DMS153 (cell line): ENCODE measurements at places on chromosomes 6 and 20.

- no peak for DNase-seq
Observed at GRCh38 chr6:133230052-133230451, 11.1 kb upstream of the EYA4 start.

GRCh38 chr20:568673-569415, 25.3 kb upstream of the CSNK2A1 start:
- DNase-seq = no peak

DNA sequence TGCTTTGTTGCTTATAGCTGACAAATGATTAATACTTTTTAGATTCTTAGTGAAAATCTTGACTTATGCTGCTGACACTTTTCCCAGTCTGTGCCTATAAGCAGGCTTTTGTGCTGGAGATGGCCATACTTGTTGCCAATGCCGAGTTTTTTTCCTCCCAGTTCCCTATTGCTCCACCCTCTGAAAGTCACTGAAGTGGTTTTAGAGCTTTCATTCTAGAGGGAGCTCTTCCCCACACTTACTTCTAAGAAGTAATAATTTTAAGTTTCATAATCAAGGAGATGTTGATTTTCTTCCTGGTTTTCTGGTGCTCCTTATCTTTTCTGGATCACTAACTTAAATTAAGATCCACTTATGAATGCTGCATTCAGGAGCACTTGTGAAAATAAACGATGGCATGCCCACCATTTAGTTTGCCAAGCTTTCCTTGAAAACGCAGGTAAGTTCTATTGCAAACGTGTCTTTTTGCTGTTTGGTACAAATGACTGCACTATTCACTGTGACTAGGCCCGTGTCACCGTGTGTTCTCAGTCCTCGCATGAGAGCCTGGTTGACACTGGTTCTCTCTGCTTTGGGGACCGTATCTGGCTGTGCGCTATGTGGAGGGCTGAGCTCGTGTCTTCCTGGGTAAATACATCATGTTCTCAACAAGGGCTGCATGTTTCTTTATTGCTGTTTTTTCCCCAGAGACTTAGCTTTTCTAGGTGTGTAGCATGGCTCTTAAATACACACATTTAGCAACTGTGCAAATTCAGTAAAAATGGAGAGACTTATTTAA, 50.2 kb downstream of the GFRA4 start:
- DNase-seq = no peak

DNA sequence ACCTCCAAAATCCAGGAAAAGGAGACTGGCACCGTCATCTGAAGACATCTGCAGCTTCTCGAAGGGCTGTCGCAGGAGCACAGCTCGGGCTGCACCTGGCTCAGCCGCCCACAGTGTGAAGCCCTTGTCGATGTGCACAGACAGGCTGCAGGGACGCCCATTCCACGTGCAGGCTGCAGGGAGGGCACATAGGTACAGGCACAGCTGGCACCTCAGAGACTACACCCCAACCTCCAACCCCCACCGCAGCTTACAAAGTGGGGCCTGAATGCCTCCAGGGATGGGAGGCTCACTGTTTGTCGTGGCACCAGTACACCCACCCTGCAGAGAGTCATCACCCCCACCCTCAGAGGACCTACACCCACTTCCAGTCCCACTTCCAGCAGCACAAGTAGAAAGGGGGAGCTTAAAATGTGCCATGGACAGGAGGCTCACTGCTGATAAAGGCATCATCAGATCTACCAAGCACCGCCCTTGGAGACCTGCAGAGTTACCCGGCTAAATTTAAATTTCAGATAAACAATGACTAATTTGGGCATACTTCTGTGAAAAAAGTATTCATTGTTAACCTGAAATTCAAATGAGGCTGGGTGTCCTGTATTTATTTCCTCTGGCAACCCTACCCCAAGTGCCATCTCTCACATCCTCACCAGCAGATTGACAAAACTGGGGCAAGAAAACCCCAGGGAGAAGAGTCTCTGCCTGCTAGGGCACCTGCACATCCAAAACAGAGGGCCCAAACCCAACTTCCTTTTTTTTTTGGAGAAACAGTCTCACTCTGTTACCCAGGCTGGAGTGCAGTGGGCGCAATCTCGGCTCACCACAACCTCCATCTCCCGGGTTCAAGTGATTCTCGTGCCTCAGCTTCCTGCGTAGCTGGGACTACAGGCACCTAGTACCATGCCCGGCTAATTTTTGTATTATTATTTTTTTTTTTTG, 7.7 kb upstream of the CDK5RAP1 start:
- no peak for DNase-seq

GRCh38 chr20:25207149-25207959, 11.8 kb downstream of the ENTPD6 start:
- DNase-seq = no peak

GRCh38 chr6:25446830-25447569, 167.8 kb downstream of the CARMIL1 start:
- DNase-seq = no peak

DNA sequence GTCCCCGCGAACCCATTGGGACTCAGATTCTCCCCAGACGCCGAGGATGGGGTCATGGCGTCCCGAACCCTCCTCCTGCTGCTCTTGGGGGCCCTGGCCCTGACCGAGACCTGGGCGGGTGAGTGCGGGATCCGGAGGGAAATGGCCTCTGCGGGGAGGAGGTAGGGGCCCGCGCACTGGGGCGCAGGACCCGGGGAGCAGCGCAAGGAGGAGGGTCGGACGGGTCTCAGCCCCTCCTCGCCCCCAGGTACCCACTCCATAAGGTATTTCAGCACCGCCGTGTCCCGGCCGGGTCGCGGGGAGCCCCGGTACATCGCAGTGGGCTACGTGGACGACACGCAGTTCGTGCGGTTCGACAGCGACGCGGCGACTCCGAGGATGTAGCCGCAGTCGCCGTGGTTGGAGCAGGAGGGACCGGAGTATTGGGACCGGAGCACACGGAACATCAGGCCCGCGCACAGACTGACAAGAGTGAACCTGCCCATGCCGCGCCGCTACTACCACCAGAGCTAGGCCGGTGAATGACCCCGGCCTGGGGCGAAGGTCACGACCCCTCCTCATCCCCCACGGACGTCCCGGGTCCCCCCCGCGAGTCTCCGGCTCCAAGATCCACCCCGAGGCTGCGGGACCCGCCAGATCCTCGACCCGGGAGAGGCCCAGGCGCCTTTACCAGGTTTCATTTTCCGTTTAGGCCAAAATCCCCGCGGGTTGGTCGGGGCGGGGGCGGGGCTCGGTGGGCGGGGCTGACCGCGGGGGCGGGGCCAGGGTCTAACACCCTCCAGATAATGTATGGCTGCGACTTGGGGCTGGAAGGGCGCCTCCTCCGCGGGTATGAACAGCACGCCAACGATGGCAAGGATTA, 15.7 kb upstream of the HLA-A start:
- DNase-seq = peak; percentile 59

DNA sequence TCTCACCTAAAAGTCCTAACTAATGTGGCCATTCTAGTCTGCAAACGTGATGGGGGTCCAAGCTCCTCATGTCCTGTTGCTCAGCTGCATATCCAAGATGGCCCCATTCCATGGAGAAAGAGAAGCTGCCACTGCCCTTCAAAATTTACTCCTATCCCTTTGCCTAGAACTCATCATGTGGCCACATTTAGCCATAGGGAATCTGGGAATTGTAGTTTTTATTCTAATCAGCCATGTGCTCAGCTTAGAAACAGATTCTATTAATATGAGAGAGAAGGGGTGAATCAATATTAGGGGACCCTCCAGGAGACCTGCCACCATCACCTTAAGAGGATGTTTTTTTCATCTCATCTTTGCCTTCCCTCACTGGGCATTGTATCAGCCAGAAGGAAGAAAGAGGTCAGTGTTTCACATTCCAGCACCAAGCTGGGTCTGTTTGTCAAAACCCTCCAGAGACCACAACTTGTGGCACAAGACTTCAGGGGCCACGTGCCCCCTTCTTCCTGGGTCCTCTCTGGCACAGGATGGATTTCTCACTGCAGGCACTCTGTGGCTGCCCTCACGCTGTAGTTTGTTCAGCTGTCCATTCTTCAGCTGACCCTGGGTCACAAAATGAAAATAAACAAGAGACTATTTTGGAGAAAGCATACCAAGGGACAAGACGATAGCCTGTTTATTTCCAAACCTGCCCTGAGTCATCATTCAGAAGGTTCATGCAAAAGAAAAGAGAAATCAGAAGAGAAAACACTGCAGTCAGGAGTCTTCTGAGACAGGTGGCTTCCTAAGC, 172.0 kb downstream of the EYA2 start:
- DNase-seq = no peak

DNA sequence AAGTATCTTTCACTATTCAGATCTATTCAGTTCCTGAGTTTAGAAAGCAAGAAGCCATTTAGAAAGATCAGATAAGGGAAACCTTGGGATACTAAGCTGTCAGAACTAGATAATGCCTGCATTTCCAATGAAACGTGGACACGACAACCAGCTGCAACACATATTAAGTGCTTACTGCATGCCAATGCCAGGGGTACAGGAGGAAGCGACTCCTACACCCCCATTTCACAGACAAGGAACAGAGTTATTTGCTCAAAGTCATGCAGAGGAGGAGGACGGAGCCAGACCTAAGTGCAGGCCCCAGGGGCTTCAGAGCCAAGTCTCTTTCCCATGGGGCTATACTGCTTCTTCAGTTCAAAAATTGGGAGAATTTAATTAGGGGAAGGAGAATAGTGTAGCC, 62.4 kb downstream of the PREX1 start:
- no peak for DNase-seq

GRCh38 chr20:32072168-32072750, 20.2 kb downstream of the HCK start:
- no peak for DNase-seq

DNA sequence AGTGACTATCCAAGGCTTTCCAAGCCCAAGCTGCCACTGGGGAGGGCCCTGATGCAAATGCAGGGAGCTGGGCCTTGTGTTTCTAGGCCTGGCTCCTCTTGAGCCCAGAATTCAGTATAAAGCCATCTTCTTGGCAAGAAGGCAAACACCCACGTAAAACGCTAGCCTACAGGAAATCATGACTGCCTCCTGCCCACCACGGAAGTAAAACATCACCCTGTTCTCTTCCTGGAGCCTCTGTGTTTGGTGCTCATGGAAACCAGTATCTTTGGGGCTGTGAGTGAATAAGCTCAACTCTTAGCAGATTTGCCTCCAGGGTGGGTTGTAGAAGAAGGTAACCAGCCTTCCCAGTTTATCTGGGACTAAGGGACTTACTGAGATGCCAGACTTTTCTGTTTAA, 271.0 kb downstream of the ZNF217 start:
- DNase-seq = no peak

- no peak for DNase-seq
Observed at GRCh38 chr20:19291024-19291817, 78.8 kb downstream of the SLC24A3 start.

DNA sequence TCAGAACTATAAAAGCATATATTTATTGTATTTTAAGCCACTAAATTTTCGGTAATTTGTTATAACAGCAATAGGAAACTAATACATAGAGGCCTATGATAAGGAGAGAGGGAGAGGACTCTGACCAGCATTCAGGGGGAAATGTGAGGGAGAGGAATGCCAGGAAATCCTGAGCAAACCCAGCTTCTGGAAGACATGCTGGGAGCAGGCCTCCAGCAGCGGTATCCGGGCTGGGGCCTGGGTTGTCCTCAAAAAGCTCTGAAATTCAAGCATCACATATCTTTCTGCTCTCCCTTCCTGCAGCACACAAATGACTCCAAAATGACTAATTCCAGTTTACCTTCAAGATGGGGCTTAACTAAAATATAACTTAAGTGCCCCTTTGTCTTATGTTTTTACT, 33.4 kb upstream of the RIMS1 start:
- no peak for DNase-seq

DNA sequence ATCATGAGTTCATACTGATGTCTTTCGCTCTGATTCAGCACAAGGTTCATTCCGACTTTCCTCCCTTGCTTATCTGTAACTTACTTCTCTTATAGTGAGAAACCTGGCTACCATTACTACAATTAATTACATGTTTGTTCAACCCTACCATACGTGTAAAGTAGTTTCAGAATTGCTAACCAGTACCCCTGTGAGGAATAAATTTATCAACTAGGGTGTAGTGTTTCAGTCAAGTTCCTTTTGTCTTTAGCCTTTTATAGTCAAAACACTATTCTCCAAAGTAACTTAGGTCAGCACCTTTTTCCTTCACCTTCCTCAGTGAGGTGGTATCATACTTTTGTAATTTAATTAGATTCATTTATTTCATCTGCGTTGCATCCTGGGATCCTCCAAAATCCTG, 64.9 kb downstream of the MAP3K4 start:
- no peak for DNase-seq

DNA sequence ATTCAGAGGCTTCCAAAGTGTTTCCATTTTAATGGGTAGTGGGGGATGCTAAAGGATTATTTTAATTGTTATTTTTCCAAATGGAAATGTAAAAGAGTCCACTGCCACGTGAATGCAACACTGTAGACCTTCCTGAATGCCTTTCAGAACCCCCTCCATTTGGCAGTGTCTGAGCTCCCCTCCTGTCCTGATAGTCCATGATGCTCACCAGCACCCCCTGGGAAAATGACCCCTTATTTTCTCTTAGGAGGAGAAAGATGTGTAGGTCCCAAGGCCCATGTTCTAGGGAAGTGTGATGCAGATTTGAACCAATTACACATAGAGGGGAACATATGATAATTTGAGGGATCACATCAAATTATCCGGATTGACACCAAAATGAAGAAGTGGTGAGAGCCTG, 46.8 kb upstream of the SH3BGRL2 start:
- no peak for DNase-seq

GRCh38 chr6:1581120-1581991, 28.4 kb upstream of the FOXC1 start:
- no peak for DNase-seq

- DNase-seq = no peak
Observed at GRCh38 chr6:132734694-132735236, 20.9 kb upstream of the VNN1 start.

DNA sequence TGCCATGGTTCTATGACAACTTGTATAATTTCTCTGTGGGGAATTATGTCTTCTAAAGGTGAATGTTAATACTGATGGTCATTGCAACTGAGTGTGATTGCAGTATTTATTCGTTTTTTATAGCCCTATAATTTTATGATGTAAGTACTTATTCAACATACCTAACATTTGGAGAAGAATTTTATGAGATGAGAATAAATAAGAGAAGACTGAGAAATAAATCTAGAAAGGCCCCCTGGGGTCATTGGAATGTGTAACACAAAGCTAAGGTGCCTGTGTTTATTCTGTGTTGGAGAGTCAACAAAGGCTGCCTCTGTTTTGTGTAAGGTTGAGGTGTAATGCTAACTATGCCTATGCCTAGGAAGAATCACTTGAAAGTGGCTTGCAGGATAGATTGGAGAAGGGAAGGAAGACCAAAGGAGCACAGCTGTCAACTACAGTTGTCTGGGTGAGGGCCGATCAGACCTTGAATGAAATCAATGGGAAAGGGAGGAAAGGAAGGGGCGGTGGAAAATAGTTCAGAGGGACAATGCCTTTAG, 1076.7 kb downstream of the KIF16B start:
- DNase-seq = no peak

DNA sequence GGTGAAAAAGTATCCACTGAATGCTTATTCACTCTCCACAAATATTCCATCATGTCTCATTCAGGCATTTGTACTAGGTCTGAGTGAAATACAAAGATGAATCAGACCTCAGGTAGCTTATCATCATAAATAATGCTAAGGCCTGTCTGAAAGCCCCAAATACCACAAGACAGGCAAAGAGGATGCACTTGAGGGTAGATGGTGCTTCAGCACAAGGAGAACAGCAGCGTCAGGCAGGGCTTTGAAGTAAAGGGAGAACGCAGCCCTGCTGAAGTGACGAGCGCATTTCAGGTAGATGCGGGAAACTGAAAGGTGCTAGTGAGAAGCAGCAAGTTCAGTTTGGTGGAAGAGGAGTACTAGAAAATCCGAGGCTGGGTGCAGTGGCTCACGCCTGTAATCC, 38.7 kb downstream of the MAP3K5 start:
- no peak for DNase-seq

GRCh38 chr6:134278000-134278399, 39.9 kb downstream of the SGK1 start:
- DNase-seq = no peak
